ENCODE measurements at places on chromosomes 3 and 15.
A peak's percentile ranks its signal among the peaks of the same experiment; 100 is the strongest.

DNA sequence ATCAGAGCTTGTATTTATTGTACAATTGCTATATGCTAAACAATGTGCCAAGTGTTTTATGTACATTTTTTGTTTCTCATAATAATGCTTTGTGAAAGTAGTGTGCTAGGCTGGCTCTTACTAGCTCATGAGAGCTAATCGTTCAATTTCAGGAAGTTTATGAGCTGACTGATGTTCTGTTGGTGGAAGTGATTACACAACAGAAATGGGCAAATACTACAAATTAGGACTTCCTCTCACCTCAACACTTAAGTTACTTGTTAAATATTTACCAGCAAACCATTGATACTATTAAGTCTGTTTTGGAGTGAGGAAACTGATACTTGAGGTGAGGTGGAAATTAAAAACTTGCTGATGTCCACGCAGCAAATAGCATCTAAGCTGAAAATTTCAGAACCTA, 32.3 kb downstream of the SLC9C1 start:
- DNase-seq = no peak

GRCh38 chr3:51691949-51692348, 14.9 kb upstream of the GRM2 start:
- DNase-seq = no peak

GRCh38 chr3:64945171-64945729, 257.4 kb upstream of the ADAMTS9 start:
- no peak for DNase-seq

GRCh38 chr15:96038650-96039049, 291.9 kb upstream of the NR2F2 start:
- no peak for DNase-seq

- no peak for DNase-seq
These were observed 620.7 kb upstream of the ZNF385D start for GRCh38 chr3:22371607-22372291.

DNA sequence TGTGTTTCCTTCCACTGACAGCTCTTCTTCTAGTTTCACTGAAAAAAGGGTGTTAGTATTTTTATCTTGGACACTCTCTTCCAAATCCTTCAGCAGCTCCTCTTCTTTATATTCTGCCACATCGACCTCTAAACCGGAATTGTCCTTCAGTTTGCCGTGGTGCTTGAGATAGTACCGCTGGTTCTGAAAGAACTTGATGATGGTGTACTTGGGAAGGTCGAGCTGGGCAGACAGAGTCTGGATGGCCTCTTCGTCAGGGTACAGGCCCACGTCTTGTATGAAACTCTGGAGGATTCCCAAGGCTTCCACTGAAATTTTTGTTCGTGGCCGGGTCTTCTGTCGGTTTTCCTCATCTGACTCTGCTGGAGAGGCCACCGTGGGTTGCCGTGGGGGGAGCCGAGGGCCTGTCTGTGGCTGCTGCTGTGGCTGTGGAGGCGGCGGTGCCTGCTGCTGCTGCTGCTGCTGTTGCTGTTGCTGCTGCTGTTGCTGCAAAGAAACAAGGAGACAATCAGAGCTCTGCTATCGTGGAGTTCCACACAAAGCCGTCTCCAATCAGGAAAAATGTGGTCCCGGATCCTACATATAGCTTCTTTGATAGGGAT, 75.8 kb downstream of the SATB1 start:
- DNase-seq = peak; percentile 59

- DNase-seq = no peak
These were observed 96.1 kb downstream of the FMN1 start for GRCh38 chr15:33098094-33099058.

DNA sequence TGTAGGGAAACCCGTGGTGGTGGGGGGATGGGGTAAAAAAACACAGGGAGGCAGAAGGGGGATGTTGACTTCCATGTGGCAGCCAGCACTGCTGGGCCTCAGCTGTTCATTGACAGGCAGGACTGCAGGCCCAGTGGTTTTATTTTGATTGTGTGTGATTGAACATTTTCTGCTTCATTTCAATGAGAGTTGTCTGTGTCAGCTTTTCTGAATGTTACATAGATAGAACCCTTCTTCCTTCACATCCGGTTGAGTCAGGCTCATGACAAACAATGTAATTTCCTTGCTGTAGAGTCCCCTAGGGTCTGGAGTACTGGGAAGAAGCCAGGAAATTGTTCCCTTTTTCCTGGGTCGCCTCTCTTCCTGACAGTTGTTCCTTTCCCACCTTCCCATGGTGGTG, 8.2 kb upstream of the RPP25 start:
- no peak for DNase-seq

- no peak for DNase-seq
These were observed 51.5 kb downstream of the MGLL start for GRCh38 chr3:127770671-127771355.

- DNase-seq = no peak
These were observed 69.9 kb downstream of the TBC1D5 start for GRCh38 chr3:17672506-17672905.

All from activated CD8-positive, alpha-beta memory T cell treated with anti-CD3 and anti-CD28 coated beads, Interleukin-2, amount 50 U/mL, for 48 hours (primary cell).